ENCODE measurements at places on chromosomes 4 and X. TPM values are rescaled to one million over a fixed set of nuclear protein-coding genes. Genes with fewer than 3 reads are reported as not detected.

- no peak for DNase-seq
- H3K27ac ChIP-seq, result no peak overlapping the region
- H3K27me3 ChIP-seq, result no peaks in the 10 kb centered on the region
- H3K36me3 ChIP-seq, result no peaks in the 10 kb centered on the region
- no peak overlapping the region for H3K4me3 ChIP-seq
- H3K4me1 ChIP-seq, result no peaks in the 10 kb centered on the region
Observed at GRCh38 chr4:180542445-180543100, 1700.6 kb upstream of the TENM3 start.

GRCh38 chr4:73257651-73258435 lies 755 bp downstream of the ANKRD17 start:
- no peaks in the 10 kb centered on the region for H3K36me3 ChIP-seq
- peak overlapping the region; percentile 95 for H3K27ac ChIP-seq
- no peaks in the 10 kb centered on the region for H3K27me3 ChIP-seq
- H3K4me1 ChIP-seq, result peaks cover 24% of the 10 kb centered on the region

DNA sequence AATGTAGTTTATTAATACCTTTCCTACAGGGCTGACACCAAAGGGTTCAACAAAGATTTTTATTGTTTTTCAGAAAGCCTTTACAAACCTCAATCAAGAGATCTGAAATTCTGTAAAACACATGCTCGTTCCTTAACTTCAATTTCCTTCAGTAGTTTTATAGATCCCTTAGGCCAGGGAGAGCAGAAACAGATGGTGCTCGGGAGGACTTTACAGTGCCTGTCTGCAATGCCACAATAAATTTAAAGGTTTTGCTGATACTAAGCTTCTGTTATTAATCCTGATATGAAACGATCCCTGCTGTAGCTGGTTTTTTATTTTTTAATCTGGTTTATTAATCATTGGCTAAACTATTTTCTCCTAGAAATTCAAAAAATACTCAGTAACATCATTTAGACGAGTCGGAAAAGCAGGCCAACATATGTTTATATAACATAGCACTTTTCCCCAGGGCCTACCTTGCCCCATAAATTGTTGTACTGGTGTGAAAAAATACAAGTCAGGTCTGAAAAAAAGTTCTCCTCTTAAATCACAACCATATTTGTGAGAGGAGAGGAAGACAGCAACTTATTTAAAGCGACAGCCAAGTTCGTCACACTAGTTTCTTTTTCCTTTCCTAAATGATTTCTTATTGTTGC lies 39.8 kb downstream of the SHISA3 start:
- H3K4me1 ChIP-seq, result no peaks in the 10 kb centered on the region
- peaks cover 29% of the 10 kb centered on the region for H3K36me3 ChIP-seq
- H3K27me3 ChIP-seq, result no peaks in the 10 kb centered on the region
- no peak for DNase-seq
- no peak overlapping the region for H3K27ac ChIP-seq

DNA sequence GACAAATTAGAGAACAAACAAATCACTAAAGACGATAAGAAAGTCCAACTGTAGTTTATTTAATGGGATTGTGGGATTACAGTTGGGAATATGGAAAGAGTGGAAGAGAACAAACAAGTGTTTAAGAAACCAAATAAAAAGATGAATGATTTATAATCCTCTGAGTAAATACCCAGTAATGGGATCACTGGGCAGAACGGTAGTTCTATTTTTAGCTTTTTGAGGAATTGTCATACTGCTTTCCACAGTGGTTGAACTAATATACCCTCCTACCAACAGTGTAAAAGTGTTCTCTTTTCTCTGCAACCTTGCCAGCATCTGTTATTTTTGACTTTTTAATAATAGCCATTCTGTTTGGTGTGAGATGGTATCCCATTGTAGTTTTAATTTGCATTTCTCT lies 15.0 kb downstream of the C4orf51 start:
- no peak overlapping the region for H3K4me3 ChIP-seq
- H3K36me3 ChIP-seq, result no peaks in the 10 kb centered on the region
- no peaks in the 10 kb centered on the region for H3K4me1 ChIP-seq
- no peaks in the 10 kb centered on the region for H3K27me3 ChIP-seq

GRCh38 chr4:184300816-184301215 lies 83.1 kb upstream of the ENPP6 start:
- DNase-seq, result no peak
- no peak overlapping the region for H3K4me3 ChIP-seq
- H3K27me3 ChIP-seq, result no peaks in the 10 kb centered on the region
- H3K36me3 ChIP-seq, result no peaks in the 10 kb centered on the region
- H3K4me1 ChIP-seq, result no peaks in the 10 kb centered on the region

ETDA gene
- total RNA-seq, result not detected

- H3K27me3 ChIP-seq, result no peaks in the 10 kb centered on the region
- H3K36me3 ChIP-seq, result no peaks in the 10 kb centered on the region
- no peak overlapping the region for H3K4me3 ChIP-seq
- H3K4me1 ChIP-seq, result no peaks in the 10 kb centered on the region
Observed at GRCh38 chrX:31590581-31591114, 518.8 kb upstream of the FTHL17 start.

DNA sequence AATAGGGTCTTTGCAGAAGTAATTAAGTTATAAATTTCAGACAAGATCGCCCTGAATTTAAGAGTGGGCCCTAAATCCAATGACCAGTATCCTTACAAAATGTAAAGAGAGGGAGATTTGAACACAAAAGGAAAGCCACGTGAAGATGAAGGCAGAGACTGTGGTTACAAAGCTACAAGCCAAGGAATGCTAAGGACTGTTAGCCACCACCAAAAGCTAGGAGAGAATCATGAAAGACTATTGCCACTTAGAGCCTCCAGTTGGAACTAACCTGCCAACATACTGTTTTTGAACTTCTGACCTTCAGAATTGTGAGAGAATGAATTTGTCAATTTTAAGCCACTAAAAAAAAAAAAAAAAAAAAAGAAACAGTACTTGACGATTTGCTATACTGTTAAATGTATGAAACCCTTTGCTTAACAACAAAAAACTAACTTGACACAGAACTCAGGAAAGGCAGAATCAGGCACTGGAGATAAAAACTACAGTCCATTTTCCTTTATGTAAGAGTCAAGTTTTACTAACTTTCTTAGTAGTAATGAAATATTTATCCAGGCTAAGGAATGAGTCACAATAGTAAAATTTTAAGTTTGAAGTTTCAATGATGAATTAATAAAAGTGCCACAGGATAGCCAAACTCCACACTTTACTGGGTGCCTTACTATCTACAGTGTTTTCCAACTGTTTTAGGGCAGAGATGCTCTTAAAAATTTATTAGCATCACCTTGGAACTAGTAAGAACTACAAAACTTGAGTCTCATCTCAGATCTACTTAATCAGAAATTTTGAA lies 25.1 kb downstream of the DHX15 start:
- DNase-seq, result no peak
- H3K27ac ChIP-seq, result no peak overlapping the region
- no peak overlapping the region for H3K4me3 ChIP-seq
- H3K36me3 ChIP-seq, result peaks cover 36% of the 10 kb centered on the region

DNA sequence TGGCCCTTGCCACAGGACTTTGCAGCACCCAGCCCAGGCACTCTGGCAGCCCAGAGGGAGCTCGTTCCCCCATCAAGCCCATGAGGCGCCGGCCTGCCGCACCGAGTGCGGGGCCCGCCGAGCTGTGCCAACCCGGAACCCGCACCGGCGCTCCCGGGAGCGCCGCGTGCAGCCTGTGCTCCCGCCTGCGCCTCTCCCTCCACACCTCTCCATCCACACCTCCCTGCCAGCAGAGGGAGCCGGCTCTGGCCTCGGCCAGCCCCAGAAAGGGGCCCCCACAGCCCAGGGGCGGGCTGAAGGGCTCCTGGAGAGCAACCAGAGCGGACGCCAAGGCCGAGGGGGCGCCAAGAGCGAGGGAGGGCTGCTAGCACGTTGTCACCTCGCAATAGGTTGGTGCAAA lies 268.8 kb downstream of the MID1IP1 start:
- no peak for DNase-seq
- H3K4me3 ChIP-seq, result no peak overlapping the region
- no peak overlapping the region for H3K27ac ChIP-seq
- no peaks in the 10 kb centered on the region for H3K36me3 ChIP-seq

CLDN22 gene
- not detected for total RNA-seq

SLBP gene
- 47.6 TPM for total RNA-seq

DNA sequence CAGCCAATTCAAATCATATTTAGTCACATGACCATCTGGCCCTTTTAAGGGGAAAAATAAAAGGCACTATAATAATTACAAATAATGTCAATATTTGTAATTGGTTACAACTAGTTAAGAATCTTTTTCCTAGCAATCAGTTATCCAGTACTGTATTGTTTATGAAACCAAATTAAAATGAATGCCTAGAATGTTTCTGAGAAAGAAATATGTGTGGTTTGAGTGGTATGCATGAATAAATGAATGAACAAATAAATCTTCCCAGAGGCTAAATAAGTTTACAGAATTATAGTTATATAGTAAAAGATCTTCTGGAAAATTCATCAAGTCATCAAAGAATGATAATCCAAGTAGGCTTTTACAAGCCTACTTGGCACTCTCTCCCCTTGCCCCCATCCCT lies 55.8 kb upstream of the F8A3 start:
- no peak overlapping the region for H3K27ac ChIP-seq
- H3K36me3 ChIP-seq, result peaks cover 14% of the 10 kb centered on the region
- no peaks in the 10 kb centered on the region for H3K27me3 ChIP-seq
- no peak for DNase-seq
- no peak overlapping the region for H3K4me3 ChIP-seq
- no peaks in the 10 kb centered on the region for H3K4me1 ChIP-seq

XAGE2 gene
- not detected for total RNA-seq

DNA sequence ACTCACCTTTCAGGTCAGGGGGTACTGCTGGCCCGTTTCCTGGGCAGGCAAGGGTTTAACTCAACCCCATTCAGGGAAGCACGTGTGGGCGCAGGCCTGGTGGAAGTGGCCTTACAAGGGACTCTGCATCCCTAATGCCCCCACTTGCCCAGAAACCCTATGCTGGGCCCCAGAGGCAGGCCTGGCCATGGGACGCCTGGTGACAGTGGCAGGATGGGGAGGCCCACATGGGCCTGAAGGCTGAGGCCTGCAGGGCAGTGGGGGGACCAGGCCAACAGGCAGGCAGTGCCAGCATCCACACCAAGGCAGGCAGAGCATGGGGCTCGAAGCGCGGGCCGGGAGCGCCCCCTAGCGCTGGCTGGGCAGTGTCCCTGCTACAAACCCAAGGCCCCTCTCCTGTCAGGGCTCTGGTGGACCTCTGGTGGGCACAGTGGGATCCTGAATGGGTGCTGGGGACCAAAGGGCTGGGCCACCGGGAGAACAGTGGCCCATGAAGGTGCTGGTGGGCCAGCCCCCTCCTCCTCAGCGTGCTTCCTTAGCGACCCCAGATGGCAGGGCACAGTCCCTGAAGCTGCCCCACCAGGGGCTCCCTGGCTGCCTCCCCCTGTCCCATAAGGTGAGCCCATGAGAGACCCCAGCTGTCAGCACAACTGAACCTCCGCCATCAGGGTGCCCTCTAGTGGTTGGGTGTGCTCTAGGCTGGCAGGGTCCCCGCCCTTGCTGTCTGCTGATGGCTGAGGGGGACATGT lies 16.8 kb downstream of the FGFR3 start:
- no peaks in the 10 kb centered on the region for H3K4me1 ChIP-seq
- peaks cover 11% of the 10 kb centered on the region for H3K36me3 ChIP-seq
- peak; percentile 61 for DNase-seq
- H3K4me3 ChIP-seq, result no peak overlapping the region

GRCh38 chr4:101785486-101785885 lies 5.0 kb upstream of the BANK1 start:
- no peak for DNase-seq
- H3K27ac ChIP-seq, result no peak overlapping the region
- no peaks in the 10 kb centered on the region for H3K36me3 ChIP-seq
- H3K4me3 ChIP-seq, result no peak overlapping the region

GRCh38 chr4:121454251-121454979 lies 73.6 kb upstream of the QRFPR start:
- DNase-seq, result no peak
- peaks cover 22% of the 10 kb centered on the region for H3K27me3 ChIP-seq
- no peaks in the 10 kb centered on the region for H3K36me3 ChIP-seq
- H3K4me1 ChIP-seq, result no peaks in the 10 kb centered on the region

UBQLN2 gene
- 49.1 TPM for total RNA-seq

TCP11X2 gene
- not detected for total RNA-seq

DNA sequence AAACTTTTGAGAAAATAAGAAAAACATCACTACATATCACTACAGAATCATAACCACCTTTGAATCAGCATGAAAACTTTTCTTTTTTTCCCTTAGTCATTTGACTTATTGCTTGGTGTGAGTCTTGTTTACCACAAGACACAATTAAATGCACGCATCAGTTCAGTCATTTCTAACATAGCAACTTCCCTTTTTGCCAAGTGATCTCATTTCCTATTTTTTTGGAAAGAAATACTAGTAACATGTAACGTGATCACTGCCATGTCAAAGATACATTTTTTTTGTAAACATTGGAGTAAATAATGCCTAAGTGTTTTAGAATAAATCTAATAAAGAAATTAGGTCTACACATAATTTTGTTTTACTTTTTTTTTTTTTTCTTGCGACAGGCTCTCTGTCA lies 5.1 kb upstream of the CXCL8 start:
- DNase-seq, result no peak
- H3K36me3 ChIP-seq, result no peaks in the 10 kb centered on the region
- H3K4me1 ChIP-seq, result no peaks in the 10 kb centered on the region
- H3K27me3 ChIP-seq, result no peaks in the 10 kb centered on the region
- H3K27ac ChIP-seq, result no peak overlapping the region

LEF1 gene
- total RNA-seq, result 438 TPM

PRICKLE3 gene
- total RNA-seq, result 2.3 TPM

- DNase-seq, result no peak
- H3K36me3 ChIP-seq, result no peaks in the 10 kb centered on the region
- no peak overlapping the region for H3K27ac ChIP-seq
- H3K4me3 ChIP-seq, result no peak overlapping the region
- H3K27me3 ChIP-seq, result no peaks in the 10 kb centered on the region
Observed at GRCh38 chr4:27685947-27686346, 825.3 kb downstream of the STIM2 start.

LDB2 gene
- not detected for total RNA-seq

HOPX gene
- 5.9 TPM for total RNA-seq

DNA sequence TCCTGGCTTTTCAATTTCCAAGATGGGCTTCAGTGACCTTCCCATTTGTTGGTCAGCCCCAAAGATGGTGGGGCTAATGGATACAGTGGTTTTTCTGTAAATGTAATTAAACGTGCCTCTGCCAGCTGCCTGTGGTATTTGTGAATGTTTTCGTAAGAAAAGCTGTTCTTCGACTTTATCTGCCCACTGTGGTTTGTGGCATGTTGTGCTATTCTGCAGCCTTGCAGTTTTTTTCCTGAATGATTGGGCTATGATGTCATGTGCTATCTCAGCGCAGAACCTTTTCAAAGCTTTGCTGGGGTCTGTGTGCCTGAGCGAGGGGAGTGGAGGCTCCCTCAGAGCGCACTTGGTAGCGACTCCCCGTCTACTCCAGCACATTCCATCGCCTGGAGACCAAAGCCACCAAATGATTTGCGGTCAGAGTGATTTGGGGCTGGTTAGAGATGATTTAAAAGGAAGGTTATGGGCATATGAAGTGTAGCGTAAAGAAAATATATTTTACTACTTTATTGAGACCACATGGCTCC lies 137.5 kb downstream of the PALLD start:
- H3K27ac ChIP-seq, result no peak overlapping the region
- no peaks in the 10 kb centered on the region for H3K36me3 ChIP-seq
- peaks cover 5% of the 10 kb centered on the region for H3K4me1 ChIP-seq
- no peak overlapping the region for H3K4me3 ChIP-seq
- DNase-seq, result no peak
- peaks cover 46% of the 10 kb centered on the region for H3K27me3 ChIP-seq
